Fibroblast of pulmonary artery (primary cell): ENCODE measurements at places on chromosomes 2 and 18.

DNA sequence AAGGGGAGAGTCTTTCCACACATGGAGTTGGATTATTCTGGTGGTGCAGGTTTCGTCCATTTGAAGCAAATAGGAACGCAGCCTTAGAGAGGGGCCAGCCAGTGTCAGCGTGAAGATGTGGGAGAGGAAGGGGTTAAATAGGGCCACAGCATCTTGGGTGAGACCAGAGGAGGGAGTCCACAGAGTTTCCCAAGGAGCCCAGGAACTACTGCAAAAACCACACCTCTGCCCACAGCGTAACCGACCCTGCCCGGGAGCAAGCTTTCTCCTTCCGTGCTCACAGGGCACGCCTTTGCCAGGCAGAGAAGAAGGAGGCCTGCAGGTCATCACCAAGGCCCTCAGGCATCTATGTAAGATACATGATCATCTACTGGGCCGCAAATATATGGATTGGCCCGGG lies 314.5 kb downstream of the AGAP1 start:
- DNase-seq, result no peak

- DNase-seq, result peak; percentile 44
These were observed 30.1 kb upstream of the SERPINE2 start for GRCh38 chr2:224069172-224069571.

- DNase-seq, result no peak
These were observed 126.3 kb downstream of the LTBP1 start for GRCh38 chr2:33073018-33073417.

- no peak for DNase-seq
These were observed 13.5 kb upstream of the COLEC12 start for GRCh38 chr18:513826-514530.

DNA sequence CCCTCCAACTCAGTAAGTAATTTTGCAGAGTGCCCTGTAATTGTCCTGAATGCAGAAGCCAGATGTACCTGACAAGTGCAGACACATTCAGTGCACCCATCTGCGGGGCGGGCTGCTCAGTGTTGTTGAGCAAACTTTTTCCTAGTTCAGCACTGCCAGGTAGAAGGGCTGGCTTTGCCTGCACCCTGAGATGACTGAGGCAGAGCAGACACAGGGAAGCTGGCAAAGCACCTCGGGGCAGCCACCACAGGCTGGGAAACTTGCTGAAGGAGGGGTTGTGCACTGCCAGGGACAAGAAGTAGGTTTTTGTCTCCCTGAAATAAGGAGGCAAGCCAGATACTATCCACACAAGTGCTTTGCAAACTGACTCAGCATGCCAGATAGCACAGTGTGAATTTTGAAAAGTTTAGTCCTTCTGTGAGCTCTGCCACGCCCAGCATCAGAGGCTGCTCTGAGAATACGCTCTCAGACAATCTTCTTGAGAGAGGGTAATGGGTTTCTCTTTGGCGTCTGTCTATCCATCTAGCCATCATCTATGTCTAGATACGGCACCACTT lies 62.3 kb downstream of the SOWAHC start:
- no peak for DNase-seq

GRCh38 chr18:48580066-48580465 lies 41.2 kb downstream of the CTIF start:
- DNase-seq, result no peak

- DNase-seq, result no peak
These were observed 136.3 kb upstream of the CAVIN2 start for GRCh38 chr2:191983186-191983585.

DNA sequence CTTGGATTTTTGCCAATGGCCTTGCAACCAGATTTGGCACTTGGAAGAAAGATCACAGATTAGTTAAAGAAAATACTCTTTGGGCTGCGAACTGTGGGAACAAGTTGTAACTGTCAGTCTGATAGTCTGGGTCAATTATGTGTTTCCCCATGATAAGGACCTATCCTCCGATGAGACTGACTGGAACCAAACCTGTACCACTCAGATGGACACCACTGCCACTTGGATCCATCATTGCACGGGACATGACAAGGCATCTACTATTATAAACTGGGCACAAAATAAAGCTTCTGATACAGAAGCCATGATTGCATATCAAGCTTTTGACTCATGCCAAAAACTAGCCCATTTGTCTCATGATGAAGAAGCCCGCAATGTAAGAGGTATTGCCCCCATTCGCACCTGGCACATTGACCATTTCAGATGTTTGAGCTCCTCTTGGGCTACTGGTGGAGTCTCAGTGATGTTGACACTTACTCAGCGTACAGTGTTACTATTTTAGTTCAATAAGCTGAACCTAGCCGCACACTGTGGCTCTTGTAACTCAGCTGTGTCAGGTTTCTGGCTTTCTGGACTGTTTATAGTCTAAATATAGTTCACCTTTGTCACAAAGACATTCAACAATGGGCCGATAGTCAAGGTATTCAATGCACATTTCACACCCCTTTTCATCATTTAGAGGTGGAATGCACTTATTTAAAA lies 179.8 kb upstream of the RBBP8 start:
- DNase-seq, result no peak

GRCh38 chr2:224545884-224546644 lies 39.1 kb downstream of the CUL3 start:
- peak; percentile 48 for DNase-seq

DNA sequence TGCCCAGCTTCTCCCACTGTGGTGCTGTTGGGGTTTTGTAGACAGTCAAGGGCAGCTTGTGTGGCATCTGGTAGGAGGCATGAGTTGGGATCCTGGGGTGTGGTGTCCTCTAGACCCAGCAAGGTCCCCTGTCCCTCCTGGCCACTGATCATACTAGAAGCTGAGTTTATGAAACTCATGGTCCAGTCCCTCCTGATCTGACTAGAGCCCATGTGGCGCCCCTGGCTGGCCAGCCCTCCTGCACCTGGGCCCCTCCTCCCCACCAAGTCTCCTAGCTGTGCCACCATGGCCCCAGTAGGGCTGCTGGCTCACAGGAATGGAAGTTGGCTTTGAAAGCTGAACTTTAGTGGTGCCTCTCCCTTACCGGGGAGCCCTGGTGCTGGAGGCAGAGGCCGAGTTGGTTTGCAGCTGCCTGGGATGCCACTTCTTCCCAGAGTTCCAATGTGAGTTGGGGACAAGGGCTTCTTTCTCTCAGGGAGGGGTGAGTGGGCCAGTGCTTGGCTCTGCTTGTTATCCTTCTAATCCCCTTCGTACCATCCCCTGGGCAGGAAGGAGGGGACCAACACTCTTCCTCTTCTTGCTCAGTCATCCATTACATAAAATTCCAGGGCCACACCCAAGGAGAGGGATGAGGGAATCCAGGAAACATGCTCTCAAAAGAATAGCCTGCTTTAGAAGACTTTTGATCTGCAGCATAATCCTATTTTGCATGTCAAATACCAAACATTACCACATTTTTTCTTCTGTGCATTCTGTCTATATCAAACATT lies 37.5 kb upstream of the HAAO start:
- DNase-seq, result no peak

DNA sequence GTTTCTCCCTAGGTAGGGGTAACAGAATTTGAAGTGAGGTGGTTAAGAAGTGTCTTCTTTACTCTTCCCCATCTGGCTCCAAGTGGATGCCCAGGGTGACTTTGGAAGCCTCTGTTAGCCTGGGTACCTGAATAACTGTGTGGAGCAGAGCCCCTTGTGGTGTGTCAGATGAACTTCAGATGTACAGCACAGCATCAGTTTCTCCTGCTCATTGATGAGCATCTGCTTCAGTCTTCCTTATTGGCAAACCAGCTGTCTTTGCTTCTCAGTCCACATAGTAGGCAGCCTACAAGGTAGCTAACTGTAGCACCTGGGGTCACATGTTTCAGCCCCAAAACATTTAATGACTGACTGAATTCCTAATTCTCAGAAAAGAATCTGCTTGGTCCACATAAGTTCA lies 56.2 kb upstream of the ATP8B1 start:
- DNase-seq, result peak; percentile 51

GRCh38 chr2:183390109-183390508 lies 265.9 kb downstream of the NUP35 start:
- DNase-seq, result no peak

GRCh38 chr2:223865907-223866508 lies 28.6 kb upstream of the AP1S3 start:
- no peak for DNase-seq

- DNase-seq, result peak; percentile 69
These were observed at the start of gene SPDYA for GRCh38 chr2:28810384-28811285. TSS of gene SPDYA (plus strand) at chr2:28810834. CDS start at chr2:28816015, 5,181 bp downstream.

GRCh38 chr2:233542507-233542906 lies 24.1 kb downstream of the USP40 start:
- peak; percentile 95 for DNase-seq

- no peak for DNase-seq
These were observed 39.1 kb downstream of the PCARE start for GRCh38 chr2:29035016-29035745.

GRCh38 chr2:32940316-32940997 lies 6.3 kb upstream of the LTBP1 start:
- DNase-seq, result no peak

- DNase-seq, result peak; percentile 2
These were observed 467.4 kb upstream of the CDH20 start for GRCh38 chr18:60865801-60866200.

GRCh38 chr18:70310560-70311320 lies 21.9 kb downstream of the SOCS6 start:
- no peak for DNase-seq

DNA sequence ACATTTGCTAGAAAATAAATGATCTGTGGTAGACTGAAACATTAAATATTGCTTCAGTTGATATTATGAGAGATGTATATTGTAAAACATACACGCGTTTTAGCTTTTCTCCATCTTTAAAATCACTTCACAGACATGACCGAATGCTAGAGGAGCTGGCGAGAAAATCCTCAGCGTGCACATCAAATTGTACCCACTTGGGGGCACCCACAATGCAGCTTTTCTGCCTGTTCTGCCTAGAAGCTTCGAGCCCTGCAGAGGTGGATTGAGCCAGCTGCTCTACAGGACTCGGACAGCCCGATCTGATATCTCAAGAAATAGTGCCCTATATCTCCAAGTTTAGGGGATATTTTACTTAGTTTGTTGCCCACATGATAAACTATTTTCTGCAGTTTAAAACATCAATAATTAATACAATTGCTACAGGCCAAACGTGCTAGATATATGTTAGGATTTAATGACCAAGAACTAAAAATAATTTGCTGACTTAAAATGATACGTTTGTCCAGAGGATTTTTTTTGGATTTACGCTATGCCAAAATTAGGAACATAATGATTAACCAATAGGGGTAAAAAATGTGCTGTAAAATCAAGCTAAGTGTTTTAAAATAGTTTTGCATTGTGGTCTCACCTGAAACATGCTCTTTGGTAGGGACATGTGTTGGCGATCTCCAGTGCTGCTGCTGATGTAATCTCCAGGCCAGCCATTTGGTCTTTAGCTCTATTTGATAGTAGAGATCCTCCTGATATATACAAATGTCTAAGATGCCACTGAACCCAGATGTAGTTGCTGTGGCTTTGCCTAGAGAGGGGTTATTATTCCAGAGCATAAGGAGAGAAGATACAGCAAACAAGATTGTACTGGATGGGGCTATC lies 22.3 kb upstream of the ATP5MC3 start:
- peak; percentile 62 for DNase-seq

- peak; percentile 42 for DNase-seq
These were observed 184.1 kb upstream of the RAB12 start for GRCh38 chr18:8424917-8425725.

- DNase-seq, result no peak
These were observed 144.7 kb upstream of the STK17B start for GRCh38 chr2:196316050-196316430.

DNA sequence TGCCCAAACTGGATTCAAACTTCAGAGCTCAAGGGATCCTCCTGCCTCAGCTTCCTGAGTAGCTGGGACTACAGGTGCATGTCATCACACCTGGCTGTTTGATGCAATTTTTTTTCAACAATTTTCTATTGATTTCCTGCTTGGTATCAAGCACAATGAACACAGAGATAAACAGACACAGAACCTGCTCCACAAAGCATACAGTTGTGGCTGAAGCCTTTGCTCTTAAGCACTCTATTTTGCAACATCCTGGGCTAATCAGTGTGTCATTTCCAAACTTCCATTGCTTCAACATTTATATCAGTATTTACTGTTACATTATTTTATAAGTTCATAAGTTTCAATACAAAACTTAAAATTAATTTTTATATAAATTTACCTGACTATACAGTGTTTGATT lies 79.4 kb downstream of the NEB start:
- DNase-seq, result no peak

DNA sequence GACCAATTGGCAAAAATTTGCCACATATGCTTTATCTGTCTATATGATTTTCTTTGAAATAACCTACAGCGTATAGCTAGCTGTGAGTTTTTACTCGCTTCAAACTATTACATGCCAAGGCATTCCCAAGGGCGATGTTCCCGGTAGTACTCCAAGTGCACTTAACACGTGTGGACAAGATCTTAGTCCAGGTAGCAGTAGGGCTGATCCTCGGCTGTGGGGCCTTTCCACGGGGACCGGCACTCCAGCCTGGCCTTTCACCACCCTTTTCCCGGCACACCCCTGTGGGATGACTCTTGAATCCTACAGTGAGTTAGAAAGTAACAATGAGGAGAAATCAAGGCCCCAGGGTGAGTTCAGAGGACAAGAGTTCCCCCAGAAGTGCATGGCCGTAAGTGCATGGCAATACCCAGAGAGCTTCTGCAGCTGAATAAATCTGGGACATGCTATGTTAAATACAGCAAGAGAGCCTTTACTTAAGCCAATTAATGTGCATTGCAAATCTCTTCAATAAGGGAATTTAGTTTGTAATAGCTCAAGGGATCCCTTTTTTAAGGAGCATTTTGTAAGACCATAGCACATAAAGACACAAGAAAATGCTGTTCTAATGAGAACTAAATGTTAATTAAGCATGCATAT lies 26.4 kb downstream of the CHMP1B start:
- no peak for DNase-seq

GRCh38 chr2:136051725-136052048 lies 66.3 kb upstream of the DARS1 start:
- no peak for DNase-seq

GRCh38 chr2:241082341-241083090 lies 19.6 kb downstream of the MTERF4 start:
- no peak for DNase-seq

DNA sequence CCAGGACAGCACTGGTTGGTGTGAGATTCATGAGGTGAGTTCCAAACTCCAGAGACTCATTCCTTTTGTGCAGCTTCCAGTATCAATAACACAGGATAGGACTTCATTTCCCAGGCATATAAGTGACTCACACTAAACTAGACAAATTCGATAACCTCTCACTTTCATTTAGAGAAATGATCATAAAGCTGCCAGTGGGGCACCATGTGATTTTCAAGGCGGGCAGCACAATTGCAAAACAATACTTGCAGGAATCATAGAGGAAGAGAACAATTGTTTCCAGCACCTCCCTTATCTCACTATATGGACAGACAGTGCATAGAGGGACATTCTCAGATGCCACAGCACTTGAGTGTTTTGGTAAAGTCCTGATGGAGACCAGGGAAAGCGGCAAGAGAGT lies 31.3 kb upstream of the DNAH7 start:
- DNase-seq, result peak; percentile 37
